Stimulated activated CD8-positive, alpha-beta memory T cell treated with anti-CD3 and anti-CD28 coated beads, Interleukin-15, amount 100 ng/mL, for 24 hours (primary cell): ENCODE measurements at places on chromosomes 4 and X.
A peak's percentile ranks its signal among the peaks of the same experiment; 100 is the strongest.

GRCh38 chr4:31236020-31236638 lies 516.0 kb downstream of the PCDH7 start:
- no peak for DNase-seq

- no peak for DNase-seq
Measured at GRCh38 chr4:77110730-77111129, 34.9 kb upstream of the CCNI start.

DNA sequence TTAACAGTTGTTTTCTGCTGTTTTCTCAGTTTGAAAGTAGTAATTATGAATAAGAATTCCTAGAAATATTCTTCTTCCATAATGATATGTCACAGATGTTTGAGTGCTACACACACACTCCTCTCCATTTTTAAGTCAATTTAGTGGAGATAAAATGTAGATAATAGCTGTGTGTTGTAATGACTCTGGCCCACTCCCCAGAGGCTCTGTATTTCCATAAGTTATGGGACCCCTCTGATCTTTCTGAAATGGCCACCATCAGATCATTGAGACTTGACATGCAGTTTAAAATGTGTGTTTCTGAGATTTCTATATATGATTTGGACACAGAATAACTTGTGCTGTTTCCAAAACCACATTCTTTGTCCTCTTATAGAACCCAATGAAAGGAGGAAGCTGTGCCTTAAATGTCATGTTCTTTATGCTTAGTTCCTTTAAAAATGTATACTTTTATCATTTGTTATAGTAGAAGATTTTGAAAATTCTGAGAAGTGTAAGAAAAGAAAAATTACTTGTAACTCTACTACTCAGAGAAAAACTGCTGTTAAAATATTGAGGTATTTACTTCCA lies 46.4 kb downstream of the GAB1 start:
- DNase-seq: no peak

GRCh38 chr4:48038666-48039065 lies 22.1 kb downstream of the NIPAL1 start:
- no peak for DNase-seq

GRCh38 chr4:36304138-36304681 lies 22.8 kb downstream of the DTHD1 start:
- no peak for DNase-seq

- DNase-seq: no peak
Measured at GRCh38 chrX:537151-537550, 93.4 kb upstream of the SHOX start.

DNA sequence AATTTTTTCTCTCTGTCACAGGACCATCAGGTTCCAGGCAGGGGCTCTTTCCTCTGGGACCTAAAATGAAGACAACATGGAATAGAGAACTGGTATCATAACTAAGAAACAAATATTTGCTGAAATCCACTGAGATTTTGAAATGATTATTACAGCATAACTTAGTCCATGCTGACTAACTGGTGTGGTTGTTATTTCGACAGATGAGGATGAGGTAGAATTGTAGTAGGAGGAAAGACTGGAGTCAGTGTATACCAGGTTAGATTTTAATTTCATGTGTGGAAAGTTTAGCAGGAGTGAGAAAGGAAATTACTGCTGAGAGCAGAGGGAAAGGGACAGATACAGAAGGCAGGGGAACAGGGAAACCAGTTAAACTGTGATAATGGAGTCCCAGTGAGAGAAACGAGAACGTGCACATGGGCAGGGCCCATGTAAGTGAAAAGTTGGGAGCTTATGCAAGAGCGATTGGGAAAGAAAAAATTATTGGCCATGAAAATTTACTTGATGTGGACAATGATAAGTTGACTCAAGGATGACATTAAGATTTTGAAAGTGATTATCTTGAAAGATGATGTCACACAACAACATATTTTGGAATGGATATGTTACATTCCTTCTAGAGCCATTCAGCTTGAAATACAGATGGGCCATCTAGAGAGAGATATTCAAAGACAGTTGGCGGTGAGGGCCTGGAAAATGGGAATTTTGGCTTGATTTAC lies 98.7 kb upstream of the DDIT4L start:
- DNase-seq: no peak

GRCh38 chrX:40853816-40854123 lies 118.4 kb upstream of the MED14 start:
- no peak for DNase-seq

- no peak for DNase-seq
Measured at GRCh38 chrX:9805956-9806355, 19.7 kb downstream of the SHROOM2 start.

DNA sequence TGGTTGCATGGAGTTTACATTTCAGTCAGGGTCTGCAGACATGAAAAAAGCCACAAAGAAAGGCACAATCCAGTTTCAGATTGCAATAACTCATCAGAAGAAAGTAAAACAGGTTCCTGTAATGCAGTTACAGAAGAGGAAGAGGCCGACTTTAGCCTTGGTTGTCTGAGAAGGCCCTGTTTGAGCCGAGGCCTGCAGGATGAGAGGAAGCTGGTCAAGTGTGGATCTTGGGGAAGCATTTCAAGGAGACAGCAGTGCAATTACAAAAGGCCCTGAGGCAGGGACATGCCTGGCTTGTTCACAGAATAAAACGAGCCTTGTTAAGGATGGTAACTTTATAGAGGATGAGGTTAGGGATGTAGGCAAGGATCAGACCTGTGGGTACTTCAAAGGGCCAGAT lies 62.4 kb downstream of the AFF2 start:
- no peak for DNase-seq

GRCh38 chr4:71864380-71864779 lies 80.5 kb upstream of the GC start:
- no peak for DNase-seq

DNA sequence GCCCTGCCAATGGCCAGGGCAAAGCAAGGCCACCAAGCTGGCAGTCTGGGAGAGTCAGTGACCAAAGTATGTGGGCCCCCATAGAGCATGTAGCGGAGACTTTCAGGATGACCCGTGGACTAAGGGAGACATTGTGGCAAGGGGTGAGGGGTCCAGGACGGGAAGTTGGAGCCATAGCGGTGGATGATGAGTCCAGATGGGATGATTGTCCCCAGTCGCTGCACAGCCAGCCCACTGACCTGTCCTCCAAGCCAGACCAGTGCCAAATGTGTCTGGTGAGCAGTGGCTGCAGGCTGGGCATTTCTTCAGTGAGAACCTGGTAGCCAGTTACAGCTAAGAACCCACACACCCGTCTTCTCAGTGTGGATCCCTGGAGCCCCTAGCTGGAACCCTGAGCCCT lies 34.3 kb downstream of the ZNF185 start:
- DNase-seq: no peak

GRCh38 chrX:19960913-19961312 lies 29.9 kb downstream of the BCLAF3 start:
- DNase-seq: no peak

DNA sequence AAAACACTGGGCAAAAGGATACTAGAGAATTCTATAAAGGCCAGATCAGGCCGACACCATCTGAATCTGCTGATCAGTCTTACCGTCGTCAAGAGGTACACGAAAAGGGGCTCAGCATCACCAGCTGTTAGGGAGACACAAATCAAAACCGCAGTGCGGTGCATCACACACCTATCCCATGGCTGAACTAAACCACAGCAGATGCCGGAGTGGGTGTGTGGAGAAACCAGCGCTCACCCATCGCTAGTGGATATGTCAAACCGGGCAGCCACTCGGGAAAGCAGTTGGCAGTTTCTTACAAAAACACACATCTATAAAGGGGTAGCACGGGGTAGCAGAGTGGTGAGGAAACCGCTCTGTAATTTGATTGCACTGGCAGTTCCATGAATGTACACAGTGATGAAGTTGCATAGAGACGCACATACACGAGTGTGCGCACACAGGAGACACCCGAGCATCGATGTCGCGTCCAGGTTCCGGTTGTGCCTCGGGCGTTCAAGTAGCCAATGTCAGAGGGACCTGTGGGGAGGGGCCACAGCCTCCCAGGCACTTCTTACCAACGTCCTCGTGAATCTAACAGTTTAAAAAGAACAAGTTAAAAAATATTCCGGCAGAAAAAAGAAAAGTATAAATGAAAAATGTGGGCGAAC lies 23.1 kb upstream of the CCNQ start:
- no peak for DNase-seq

DNA sequence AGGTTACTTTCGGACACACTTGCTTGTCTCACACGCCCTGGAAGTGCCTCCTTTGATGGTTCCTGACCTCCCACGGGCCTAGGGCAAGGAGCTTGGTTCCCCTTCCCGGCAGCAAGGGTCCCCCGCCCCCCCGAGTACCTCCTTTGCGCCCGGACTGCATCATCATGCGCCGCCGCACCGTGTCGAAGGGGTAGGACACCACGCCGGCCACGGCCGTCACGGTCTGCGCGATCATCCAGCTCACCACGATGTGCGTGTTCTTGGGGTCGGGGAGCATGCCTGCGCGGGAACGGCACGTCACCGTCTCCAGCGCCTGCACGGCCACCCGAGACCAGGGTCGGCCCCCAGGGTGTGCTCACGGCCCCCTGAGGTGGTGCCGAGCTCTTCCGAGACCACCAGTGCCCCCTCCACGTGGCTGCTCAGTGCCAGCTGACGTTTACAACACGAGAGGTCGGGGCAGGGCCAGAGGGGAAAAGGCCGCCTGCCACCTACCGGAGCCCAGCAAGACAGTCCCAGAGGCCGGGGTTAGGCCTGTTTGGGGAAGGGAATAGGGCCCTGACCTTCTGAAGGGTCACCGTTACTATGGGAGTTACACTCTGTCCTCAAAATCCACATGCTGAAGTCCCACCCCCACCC lies 4.7 kb downstream of the SLC25A6 start:
- no peak for DNase-seq

DNA sequence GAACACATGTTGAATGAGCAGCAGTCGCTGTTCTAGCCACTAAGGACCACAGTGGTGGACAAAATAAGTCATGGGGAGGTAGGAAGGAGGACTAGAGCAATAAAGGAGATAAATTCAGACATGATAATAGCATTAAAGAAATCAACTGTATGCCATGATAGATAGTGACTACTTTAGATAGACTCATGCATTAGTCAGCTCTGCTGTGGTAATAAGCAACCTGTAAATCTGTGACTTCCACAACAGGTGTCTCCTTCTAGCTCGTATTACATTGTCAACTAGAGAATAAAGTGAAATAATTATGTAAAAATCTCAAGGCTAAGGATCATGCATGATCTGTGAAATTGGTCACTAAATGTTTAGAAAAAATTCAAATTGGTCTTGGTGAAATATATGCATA lies 77.9 kb downstream of the WWC2 start:
- DNase-seq: no peak

GRCh38 chr4:10554694-10555093 lies 97.5 kb upstream of the ZNF518B start:
- peak; percentile 7 for DNase-seq

DNA sequence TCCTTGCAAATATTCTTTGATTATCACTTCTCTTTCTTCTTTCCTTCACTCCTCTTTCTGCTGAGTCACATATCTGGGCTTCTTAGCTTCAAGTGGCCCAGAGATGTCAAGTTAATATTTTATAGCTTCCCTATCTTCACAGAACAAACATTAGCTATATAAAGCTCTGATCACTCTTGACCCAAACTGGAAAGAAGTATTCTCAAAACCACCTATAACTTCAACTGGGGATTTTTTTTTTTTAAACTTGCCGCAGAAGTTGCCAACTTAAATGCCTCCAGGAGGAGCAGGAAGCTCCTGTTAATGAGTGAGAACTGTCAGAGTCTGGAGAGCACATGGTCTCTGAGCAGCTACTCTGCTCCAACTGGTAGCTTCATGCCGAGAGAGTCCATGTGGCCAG lies 233.3 kb upstream of the EDNRA start:
- DNase-seq: no peak
